Glutamatergic neuron (in vitro differentiated cells): ENCODE measurements at places on chromosomes 16 and 17. TPM values are rescaled to one million over a fixed set of nuclear protein-coding genes. Genes with fewer than 3 reads are reported as not detected.

- no peak for DNase-seq
Observed at GRCh38 chr16:66617728-66618127, 13.2 kb downstream of the CMTM3 start.

GRCh38 chr16:53103811-53104210 is 49.0 kb downstream of the CHD9 start:
- DNase-seq, result no peak

DNA sequence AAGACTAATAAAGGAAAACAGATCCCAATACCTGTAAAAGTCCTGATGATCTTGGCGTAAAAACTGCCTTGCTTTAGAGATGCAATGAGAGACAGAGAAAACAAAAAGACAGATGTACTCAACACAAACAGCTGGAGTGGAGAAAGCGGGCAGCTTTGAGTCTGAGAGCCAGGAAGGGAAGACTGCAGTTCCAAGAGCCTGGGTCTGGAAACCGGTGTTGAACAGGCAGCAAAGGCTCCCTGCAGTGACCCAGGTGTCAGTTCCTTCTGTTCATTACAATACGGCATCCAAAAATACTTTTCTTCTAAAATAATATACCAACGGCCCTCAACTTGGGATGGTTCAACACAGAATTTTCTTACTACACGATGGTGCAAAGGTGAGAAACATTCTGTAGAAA is 29.6 kb downstream of the VPS53 start:
- DNase-seq, result no peak

- no peak for DNase-seq
Observed at GRCh38 chr17:70678889-70679288, 509.6 kb downstream of the KCNJ2 start.

- no peak for DNase-seq
Observed at GRCh38 chr16:86257546-86257945, 252.8 kb upstream of the FOXF1 start.

- DNase-seq, result no peak
Observed at GRCh38 chr17:17545031-17545820, 46.3 kb downstream of the PEMT start.

GRCh38 chr16:79098907-79099306 is 501.6 kb downstream of the MAF start:
- no peak for DNase-seq

GUCY2D gene
- not detected for total RNA-seq

TTC19 gene
- 35.9 TPM for total RNA-seq

CCDC78 gene
- total RNA-seq, result 18.9 TPM

MPP2 gene
- 51.6 TPM for total RNA-seq

MAPT gene
- 123 TPM for total RNA-seq
